ENCODE measurements at places on chromosomes 6 and 20.

DNA sequence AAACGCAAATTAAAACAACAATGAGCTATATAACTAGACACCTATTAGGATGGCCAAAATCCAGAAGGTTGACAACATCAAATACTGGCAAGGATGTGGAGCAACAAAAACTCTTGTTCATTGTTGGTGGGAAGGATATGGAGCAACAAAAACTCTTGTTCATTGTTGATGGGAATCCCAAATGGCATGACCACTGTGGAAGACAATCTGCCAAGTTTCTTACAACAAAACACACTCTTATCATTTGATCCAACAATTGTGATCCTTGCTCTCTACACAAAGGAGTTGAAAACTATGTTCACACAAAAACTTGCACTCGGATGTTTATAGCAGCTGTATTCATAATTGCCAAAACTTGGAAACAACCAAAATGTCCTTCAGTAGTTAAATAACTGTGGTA lies 61.8 kb upstream of the LAMA2 start:
- DNase-seq: no peak

- no peak for DNase-seq
Measured at GRCh38 chr20:63751471-63752271, 12.1 kb downstream of the SLC2A4RG start.

GRCh38 chr6:149014631-149015534 lies 268.1 kb downstream of the UST start:
- DNase-seq: no peak

- DNase-seq: no peak
Measured at GRCh38 chr6:151240036-151240685, 394 bp downstream of the AKAP12 start.

GRCh38 chr6:78942446-78942845 lies 75.1 kb downstream of the IRAK1BP1 start:
- DNase-seq: no peak

DNA sequence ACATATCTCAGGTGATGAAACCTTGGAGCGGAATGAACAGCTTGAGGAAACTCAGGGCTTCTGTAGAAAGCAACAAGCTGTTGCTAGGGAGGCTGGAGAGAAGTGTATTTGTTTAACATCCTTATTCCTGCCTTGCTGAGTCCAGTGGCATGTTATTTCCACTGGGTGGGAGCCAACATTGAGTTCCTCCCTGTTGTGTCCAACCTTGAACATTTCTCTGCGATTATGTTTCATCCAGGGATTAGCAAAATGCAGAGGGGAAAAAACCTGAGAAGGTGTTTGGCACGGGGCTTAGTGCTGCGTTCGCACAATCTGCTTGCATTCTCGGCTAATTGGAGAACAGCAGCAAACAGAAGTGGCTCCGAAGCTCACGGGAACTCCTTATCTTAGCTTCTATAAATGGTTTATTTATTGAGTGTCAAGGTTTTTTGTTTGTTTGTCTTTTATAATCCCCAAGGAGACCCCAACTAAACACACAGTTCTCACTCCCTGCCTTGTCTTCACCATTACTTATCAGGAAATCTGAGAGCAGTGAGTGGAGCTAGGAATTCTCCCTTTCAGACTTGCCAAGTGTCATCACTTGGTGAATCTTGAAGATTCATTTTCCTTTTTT lies 412.8 kb downstream of the CDC5L start:
- no peak for DNase-seq

GRCh38 chr6:115899730-115900282 lies 160.9 kb downstream of the FRK start:
- no peak for DNase-seq

- DNase-seq: no peak
Measured at GRCh38 chr6:111828809-111829208, 44.4 kb downstream of the FYN start.

GRCh38 chr6:54156650-54157250 lies 45.5 kb downstream of the MLIP start:
- DNase-seq: no peak

- no peak for DNase-seq
Measured at GRCh38 chr6:69780585-69781178, 16.1 kb downstream of the LMBRD1 start.

- DNase-seq: no peak
Measured at GRCh38 chr6:112591329-112591728, 244.2 kb downstream of the RFPL4B start.

- DNase-seq: no peak
Measured at GRCh38 chr20:47708140-47708807, 77.0 kb downstream of the SULF2 start.

GRCh38 chr20:25237610-25238318 lies 10.1 kb upstream of the PYGB start:
- DNase-seq: peak; percentile 48

DNA sequence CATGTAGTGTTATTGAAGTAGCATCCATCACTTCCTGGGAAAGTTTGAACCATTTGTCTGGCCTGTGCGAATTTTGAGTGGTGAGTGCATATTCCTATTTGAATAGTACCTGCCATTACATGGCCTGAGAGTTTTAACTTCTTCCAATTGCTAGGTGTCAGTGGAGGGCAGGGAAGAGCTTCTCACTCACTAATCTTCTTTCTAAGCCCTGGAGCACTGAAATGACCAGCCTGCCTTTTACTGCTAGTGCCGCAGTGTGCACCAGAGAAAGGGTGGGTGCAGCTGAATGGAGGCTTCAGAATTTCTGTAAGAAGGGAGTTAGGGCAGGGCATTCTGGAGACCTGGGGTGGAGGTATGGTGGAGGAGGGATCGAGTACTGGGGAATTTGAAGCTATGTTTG lies 45.5 kb downstream of the RNF144B start:
- no peak for DNase-seq

GRCh38 chr20:62197311-62197710 lies 14.5 kb downstream of the MTG2 start:
- DNase-seq: no peak

DNA sequence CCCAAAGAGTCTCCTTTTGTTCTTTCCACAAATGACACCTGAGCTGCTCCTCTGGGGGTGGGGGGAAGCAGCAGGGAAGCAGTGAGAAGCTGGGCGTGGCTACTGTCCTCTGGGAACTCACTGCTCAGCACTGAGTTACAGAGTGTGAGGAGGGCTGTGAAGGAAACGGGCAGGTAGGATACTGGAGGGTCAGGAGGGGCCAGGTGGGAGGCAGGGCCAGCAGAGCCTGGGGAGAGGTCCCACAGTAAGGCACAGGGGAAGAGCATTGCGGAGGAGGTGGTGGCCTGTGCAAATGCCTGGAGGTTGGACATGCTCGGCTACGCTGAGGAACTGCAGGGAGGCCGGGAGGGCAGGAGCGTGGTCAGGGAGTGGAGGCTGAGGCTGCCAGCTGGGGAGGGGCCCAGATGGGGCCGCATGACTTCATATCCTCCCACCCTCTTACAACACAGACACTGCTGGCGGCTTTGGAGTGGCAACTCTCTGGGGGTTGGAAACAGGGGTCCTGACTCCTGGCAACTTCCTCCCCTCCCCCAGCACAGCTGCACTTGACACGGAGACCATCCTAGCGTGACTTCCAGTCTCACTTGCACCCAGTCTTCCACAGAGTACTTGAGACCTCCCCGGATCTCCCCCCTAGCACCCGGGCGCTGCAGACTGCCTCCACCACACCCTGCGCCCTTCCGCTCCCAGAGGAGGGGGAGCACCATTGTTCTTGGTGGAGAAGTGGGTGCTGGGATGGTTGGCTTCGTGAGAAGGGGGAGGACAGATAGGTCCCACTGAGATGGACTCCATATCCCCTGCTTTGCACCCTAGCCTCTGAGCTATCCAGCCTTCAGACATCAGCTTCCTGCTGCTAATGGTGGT lies 34.2 kb downstream of the RBM38 start:
- no peak for DNase-seq

DNA sequence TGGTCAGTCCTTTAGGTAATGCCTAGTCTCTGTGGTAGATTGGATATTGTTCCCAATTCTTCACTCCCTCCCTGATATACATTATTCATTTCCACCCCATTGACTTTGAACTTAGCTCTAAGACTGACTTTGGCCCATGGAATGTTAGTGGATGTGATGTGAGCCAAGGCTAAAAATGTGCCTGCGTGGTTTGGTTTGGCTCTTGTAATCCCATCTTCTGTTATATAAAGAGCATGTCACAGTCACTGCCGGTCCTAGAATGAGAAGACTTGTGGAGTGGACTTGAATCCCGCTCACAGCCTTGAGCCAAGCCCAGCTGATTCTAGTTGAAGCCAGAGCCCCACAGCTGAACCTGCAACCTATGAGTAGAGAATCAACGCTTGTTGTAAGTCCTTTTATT lies 23.6 kb upstream of the DNAAF9 start:
- no peak for DNase-seq

Data from T-helper 2 cell (primary cell).